ENCODE measurements at places on chromosomes 7 and 10. TPM values are rescaled to one million over a fixed set of nuclear protein-coding genes. Genes with fewer than 3 reads are reported as not detected.

The AKR1C3 gene
- 44.3 TPM for total RNA-seq

DNA sequence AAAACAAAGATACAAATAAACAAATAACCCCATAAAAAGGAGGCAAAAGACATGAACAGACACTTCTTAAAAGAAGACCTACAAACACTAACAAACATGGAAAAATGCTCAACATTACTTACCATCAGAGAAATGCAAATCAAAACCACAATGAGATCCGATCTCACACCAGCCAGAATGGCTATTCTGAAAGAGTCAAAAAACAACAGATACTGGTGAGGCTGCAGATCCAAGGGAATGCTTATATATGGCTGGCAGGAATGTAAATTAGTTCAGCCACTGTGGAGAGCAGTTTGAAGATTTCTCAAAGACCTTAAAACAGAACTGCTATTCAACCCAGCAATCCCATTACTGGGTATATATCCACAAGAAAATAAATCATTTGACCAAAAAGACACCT is 80.4 kb upstream of the NRP1 start:
- no peak overlapping the region for H3K27ac ChIP-seq
- H3K4me3 ChIP-seq, result no peak overlapping the region
- H3K36me3 ChIP-seq, result no peaks in the 10 kb centered on the region
- peak; percentile 23 for DNase-seq

DNA sequence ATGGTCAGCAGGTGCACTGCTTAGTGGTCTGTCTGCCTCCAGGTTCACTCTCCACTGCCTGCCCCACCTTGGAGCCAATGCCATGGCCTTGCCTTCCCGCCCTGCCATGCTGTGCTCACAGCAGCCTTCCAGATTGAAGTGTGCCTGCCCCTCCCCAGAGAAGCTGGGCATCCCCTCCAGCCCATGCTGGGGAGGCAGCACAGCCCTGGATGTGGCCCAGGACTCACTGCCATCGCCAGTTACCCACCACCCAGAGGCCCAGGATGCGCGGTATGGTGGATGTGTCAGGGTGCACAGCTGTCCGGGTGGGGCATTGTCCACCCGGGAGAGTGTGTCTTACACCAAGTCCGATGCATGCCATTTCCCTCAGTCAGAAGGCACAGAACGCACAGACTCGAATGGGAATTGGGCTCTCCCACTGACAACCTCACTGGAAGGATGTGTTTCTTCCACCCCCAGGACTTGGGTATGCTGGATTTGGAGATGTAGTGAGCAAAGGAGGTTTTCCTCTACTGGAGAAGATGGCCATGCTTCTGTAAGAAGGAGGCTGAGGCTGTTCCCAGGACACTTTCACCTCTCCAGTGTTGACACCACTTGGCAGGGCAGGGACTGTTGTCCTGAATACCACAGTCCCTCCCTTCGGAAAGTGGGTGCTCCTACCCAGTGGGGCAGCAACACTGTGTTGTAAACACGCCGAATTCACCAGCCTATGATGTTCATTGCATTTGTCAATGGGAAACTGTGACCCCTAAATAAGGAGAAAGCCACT is 122.0 kb downstream of the ADARB2 start:
- H3K27me3 ChIP-seq, result no peaks in the 10 kb centered on the region
- H3K27ac ChIP-seq, result no peak overlapping the region
- H3K4me1 ChIP-seq, result no peaks in the 10 kb centered on the region

GRCh38 chr10:54908019-54908418 is 107.0 kb upstream of the PCDH15 start:
- H3K27me3 ChIP-seq, result no peaks in the 10 kb centered on the region
- no peaks in the 10 kb centered on the region for H3K4me1 ChIP-seq
- H3K4me3 ChIP-seq, result no peak overlapping the region
- no peak overlapping the region for H3K27ac ChIP-seq
- no peaks in the 10 kb centered on the region for H3K36me3 ChIP-seq
- DNase-seq, result no peak

DNA sequence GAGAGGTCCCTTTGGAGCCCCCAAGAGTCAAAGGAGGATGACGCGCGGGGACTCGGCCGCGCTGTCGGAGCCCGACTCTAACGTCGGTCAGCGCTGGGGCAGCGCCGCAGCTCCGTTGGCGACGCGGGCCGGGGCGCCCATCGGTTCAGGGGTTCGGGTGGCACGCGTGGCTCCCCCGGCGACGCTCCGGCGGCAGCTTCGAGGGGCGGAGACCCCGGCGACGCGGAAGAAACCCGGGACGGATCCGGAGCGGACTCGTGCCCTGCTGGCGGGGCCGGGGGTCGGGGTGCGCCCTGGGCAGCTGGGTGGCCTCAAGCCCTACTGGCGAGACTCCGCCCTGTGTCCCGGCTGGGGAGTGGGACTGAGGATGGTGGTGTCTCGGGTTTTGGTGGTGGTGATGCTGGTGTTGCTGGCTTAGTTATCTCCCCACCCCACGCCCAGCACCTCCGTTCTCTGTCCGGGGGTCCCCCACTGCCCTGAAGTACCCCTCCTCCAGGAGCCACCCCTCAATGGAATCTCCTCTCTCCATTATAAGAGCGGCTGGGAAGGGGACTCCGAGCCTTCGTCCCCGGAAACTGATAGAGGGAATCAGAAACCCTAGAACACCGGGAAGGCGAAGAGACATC is at the start of gene NAT16:
Gene NAT16, minus strand, starts transcription at position 164 of the 626 bp plus-strand sequence. CDS start 5,486 bp downstream, outside the sequence.
- H3K27me3 ChIP-seq, result peaks cover 52% of the 10 kb centered on the region
- no peak for DNase-seq
- H3K36me3 ChIP-seq, result no peaks in the 10 kb centered on the region

DNA sequence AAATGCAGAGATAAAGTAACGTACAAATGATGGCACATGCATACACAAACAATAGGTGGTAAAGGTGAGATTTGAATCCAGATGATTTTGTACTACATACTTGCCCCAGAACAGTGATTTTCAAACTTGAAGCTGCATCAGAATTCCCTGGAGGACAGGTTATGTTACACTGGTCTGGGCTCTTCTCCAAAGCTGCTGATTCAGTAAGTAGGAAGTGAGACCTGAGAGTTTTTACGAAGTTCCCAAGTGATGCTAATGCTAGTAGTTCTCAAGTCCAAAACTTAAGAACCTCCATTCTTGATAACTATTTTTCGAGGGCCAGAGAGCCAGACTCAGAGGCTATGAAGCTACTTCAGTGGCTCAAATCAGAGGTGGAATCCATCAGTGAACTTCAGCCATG is 159.0 kb upstream of the POM121L12 start:
- H3K4me3 ChIP-seq, result no peak overlapping the region
- no peaks in the 10 kb centered on the region for H3K36me3 ChIP-seq
- H3K4me1 ChIP-seq, result no peaks in the 10 kb centered on the region
- H3K27me3 ChIP-seq, result no peaks in the 10 kb centered on the region

The VWC2 gene
- total RNA-seq, result not detected

The GPR15LG gene
- total RNA-seq, result not detected

GRCh38 chr7:92737706-92738105 is 98.7 kb downstream of the CDK6 start:
- no peaks in the 10 kb centered on the region for H3K27me3 ChIP-seq
- H3K4me1 ChIP-seq, result peaks cover 13% of the 10 kb centered on the region
- no peak overlapping the region for H3K27ac ChIP-seq

The COX19 gene
- total RNA-seq, result 9.2 TPM

GRCh38 chr7:80526472-80526871 is 14.6 kb upstream of the GNAT3 start:
- H3K36me3 ChIP-seq, result no peaks in the 10 kb centered on the region
- H3K4me3 ChIP-seq, result no peak overlapping the region
- H3K27me3 ChIP-seq, result no peaks in the 10 kb centered on the region
- H3K4me1 ChIP-seq, result no peaks in the 10 kb centered on the region

GRCh38 chr7:27523321-27523720 is 139.4 kb downstream of the HIBADH start:
- no peak overlapping the region for H3K4me3 ChIP-seq
- H3K27ac ChIP-seq, result no peak overlapping the region
- H3K27me3 ChIP-seq, result no peaks in the 10 kb centered on the region
- no peak for DNase-seq
- H3K36me3 ChIP-seq, result peaks cover 2% of the 10 kb centered on the region

DNA sequence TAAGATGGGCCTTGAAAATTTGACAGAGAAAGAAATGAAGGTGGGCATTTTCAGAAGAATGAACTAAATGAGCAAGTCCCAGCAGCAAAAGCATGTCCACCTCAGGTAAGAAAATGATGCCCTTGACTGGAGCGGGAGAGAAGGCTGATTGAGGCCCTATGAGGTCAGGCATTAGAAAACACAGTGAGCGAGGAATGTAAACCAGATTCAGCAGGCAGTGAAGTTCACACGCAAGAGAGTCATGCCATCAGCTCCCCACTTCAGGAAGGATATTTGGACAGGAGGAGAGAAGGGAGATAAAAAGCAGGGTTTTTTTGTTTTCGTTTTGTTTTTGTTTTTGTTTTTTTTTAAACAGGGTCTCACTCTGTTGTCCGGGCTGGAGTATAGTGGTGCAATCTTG is 166.4 kb downstream of the PPP1R17 start:
- no peak overlapping the region for H3K4me3 ChIP-seq
- H3K27ac ChIP-seq, result no peak overlapping the region
- H3K27me3 ChIP-seq, result no peaks in the 10 kb centered on the region

The STEAP4 gene
- 0.99 TPM for total RNA-seq

DNA sequence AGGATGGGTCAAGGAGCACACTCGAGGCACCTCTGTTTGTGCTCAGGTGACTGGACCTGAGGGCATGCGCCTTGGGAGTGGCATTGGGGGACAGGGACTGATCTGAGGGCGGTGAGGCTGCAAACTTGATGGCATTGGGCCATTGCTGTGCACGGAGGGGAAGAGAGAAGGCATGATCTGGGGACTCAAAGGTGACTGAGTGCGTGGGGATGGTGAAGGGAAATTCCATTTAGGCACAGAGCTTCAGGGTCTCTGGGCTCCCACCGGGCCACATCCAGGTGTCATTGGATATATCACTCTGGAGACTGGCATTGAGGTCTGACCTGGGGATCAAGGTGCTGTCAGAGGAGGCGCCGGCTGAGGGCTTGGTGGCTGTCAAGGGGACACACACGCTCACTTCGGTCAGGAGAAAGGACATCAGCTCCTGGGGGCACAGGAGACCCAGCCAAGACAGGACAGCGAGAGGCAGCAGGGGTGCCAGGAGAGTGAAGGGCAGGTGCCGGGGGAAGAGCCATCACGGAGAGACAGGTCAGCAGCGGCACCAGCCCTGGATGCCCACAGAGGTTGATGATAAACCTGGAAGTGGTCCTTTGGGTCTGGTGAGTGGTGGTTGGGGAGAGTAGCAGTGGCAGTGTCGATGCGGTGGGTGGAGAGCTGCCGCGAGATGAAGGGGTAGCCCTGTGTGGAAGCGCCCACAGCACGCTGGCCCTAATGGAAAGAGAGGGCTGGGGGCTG is 5.5 kb downstream of the ADCK2 start:
- no peaks in the 10 kb centered on the region for H3K27me3 ChIP-seq

The ZFAND4 gene
- total RNA-seq, result 9.6 TPM

DNA sequence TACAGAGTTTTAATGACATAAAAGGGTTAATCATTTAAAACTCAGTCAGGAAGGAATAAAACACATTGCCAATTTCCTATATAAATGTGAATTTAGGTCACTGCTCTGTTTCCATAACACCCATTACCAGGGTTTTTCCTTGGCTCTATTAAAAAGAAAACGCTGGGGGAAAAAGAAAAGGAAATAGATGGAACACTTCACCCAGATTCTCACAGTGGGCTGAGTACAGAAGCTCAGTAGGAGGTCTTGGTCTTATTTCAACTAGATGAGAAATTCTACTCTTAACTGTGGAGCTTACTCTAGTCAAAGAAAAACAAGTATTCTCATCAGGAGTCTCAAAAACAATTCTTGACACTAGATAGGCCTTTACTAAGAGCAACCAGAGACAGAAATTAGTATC is 36.5 kb downstream of the GLUD1 start:
- no peaks in the 10 kb centered on the region for H3K27me3 ChIP-seq
- H3K4me1 ChIP-seq, result peaks cover 9% of the 10 kb centered on the region
- peaks cover 2% of the 10 kb centered on the region for H3K36me3 ChIP-seq
- no peak overlapping the region for H3K27ac ChIP-seq
- H3K4me3 ChIP-seq, result no peak overlapping the region

GRCh38 chr10:86327954-86328725 is 38.5 kb downstream of the GRID1 start:
- H3K27ac ChIP-seq, result no peak overlapping the region
- no peaks in the 10 kb centered on the region for H3K36me3 ChIP-seq
- no peaks in the 10 kb centered on the region for H3K4me1 ChIP-seq
- H3K27me3 ChIP-seq, result no peaks in the 10 kb centered on the region
- DNase-seq, result no peak
- no peak overlapping the region for H3K4me3 ChIP-seq

DNA sequence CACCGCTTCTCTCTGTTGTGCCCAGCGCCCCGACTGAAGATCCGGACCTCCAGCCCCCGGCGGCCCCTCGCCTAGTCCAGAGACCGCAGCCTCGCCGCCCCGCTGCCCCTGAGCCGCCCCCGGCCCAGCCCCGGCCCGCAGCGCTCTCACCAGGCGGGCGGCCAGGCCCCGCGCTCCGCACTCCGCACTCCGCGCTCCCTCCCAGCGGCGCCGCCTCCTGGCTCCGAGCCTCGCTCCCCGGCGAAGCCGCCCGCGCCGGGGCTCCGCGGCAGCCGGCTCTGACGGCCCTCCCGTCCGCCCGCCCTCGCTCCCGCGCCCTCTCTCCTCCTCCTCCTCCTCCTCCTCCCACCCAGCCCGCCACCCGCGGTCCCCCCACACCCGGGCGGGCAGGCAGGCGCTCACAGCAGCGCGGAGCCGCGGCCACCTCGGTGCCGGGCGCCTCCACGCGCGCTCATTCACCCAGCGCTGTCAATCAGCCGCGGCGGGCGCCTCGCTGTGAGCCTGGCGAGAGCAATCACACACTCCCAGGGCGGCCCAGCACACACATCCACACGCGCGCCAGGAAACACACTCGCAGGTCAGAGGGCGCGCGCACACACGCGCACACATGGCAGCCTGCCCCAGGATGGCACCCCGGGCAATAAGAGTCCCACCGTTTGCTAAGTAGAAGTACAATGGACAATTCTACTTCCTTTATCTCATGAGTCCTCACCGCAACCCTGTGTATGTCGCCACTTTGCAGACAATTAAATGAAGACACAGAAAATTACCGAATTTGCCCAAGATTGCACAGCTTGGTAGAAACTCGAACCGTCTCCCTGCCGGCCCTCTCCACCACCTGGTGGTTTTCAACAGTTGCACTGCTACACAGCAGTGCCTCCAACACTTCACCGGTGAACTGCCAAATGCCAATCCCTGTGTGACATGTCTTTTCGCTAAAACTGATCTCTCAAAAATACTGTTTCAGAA is at the start of gene PRRT4:
Gene PRRT4, minus strand, starts transcription at position 280 of the 969 bp plus-strand sequence.
- no peak within 1 kb of the TSS for H3K27ac ChIP-seq
- no peaks in the 10 kb centered on the region for H3K36me3 ChIP-seq
- H3K4me3 ChIP-seq, result peak within 1 kb of the TSS; percentile 48
- peaks cover 52% of the 10 kb centered on the region for H3K27me3 ChIP-seq
- no peaks in the 10 kb centered on the region for H3K4me1 ChIP-seq

The ADCYAP1R1 gene
- total RNA-seq, result not detected

DNA sequence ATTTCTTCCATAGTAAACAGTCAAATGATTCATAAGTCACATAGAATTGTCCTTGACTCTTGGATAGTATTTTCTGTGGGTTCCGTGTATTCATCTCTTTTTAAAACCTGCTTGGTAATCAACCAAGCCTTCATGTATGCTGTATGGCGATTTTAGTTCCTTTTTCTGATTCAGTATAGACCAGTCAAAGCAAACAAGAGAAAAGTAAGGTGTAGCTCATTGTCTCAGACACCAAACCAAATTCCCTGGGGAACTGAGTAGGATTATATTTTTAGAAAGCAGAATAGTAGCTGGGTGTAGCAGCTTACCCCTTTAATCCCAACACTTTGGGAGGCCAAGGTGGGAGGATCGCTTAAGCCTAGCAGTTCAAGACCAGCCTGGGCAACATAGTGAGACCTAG is 240.5 kb downstream of the BBS9 start:
- no peak for DNase-seq
- no peaks in the 10 kb centered on the region for H3K36me3 ChIP-seq
- no peak overlapping the region for H3K4me3 ChIP-seq
- H3K4me1 ChIP-seq, result no peaks in the 10 kb centered on the region
- H3K27me3 ChIP-seq, result no peaks in the 10 kb centered on the region
- no peak overlapping the region for H3K27ac ChIP-seq
